ENCODE measurements at places on chromosomes 13 and 19.

GRCh38 chr13:47845981-47846380, 155.1 kb downstream of the SUCLA2 start:
- no peak for DNase-seq

- no peak for DNase-seq
Measured at GRCh38 chr19:11279505-11280236, 16.3 kb upstream of the TSPAN16 start.

GRCh38 chr19:41801792-41802211, 5.4 kb downstream of the CEACAM3 start:
- DNase-seq = no peak

DNA sequence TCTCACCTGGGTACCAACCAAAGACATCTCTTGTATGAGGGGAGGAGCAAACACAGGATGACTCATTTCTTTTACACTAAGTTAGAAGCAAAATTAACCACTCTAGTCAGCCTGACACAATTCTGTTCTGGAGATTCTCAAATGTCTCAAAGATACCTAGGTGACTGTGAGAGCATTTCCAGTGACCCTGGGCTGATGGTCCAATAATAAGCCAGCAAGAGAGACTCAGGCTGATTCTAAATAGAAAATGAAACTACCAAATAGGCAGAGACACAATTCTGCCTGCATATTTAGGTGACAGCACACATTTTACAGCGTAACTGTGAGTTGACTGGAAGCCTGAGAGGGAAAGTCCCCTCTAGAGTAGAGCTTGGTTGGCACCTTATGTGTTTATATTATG, 16.3 kb downstream of the ZNF91 start:
- DNase-seq = no peak

DNA sequence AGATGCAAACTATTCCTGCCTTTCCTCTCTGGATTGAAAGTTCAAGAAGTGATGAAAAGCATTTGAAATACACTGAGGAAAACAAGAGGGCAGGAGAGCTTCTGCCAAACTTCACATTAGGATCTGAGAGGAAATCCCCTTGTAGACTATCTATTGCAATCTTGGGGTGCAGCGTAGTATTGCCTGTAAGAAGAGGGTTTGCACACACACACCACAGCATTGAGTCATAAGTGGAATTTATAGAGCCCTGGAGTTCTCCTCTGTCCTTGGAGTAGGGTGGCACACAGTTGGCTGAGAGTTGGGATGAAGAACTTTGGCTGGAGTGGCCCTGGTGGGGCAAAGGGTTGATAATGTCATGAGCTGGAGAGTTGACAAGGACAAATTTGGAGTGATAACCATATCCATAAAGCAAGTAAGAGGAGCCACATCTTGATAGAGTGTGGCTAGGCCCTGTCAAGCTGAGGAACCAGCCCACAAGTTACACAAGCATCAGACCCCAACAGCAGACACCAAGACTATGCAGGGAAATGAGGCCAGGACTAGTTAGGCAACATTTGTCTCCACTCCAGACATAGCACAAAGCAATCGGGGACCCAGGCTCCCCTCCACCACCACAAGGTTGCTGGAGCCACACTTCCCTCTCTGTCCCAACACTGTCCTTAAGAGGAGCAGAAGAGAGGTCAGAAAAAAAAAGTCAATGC, 520.9 kb downstream of the KLF5 start:
- no peak for DNase-seq

DNA sequence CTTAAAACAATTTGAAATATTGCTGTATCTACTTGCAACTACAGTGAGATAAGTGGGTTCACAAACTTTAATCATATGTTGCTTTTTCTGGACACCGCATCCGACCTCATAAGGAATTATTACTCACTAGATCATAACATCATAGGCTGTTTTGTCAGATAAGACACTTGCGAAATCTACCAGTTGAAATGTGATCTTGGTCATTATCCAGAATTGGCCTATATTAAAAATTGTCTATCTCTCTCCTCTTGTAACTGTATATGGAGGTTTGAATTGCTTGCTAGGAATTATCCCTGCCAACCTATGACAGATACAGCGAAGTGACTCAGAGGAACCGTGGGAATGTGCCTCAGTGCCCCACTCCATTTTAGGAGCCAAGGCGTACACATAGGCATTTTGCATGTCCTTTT, 117.0 kb upstream of the POSTN start:
- no peak for DNase-seq

DNA sequence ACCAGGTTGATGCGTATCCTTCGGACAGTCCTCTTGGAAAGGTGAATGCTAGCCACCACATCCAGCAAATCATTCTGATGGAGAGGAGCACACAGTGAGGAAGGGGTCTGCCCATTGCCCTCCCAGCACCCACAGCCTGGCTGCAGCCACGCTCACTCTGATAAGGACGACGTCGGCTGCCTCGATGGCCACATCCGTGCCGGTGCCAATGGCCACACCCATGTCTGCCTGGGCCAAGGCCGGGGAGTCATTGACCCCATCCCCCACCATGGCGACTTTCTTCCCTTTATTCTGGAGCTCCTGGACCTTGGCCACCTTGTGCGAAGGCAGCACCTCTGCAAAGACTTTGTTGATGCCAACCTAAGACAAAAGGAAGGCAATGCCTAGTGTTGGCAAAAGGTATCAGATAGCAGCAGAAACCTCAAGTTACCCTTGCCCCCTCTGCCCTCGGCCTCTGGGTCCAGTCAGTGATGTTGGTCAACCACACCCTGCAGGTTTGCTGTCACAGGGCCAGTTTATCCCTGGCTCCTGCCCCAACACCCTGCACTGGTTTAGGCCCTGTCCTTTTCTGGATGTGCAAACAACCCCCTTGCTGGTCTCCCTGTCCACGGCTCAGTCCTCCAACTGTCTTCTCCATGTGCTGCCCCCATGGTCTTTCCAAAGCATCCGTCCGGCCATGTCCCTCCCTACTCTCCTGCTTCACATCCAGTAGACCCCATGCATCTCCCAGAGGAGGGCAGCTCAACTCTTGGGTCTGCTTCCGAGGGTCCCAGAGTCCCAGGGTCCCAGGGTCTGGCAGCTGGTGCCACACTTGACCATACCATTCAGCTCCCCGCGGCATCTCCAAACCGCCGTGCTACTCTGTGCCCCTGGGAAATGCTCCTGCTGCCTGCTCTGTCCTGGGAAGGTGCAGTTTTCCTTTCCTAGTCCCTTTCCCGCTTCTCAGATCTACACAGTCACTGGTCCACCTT, 73.6 kb downstream of the ATP7B start:
- DNase-seq = no peak

DNA sequence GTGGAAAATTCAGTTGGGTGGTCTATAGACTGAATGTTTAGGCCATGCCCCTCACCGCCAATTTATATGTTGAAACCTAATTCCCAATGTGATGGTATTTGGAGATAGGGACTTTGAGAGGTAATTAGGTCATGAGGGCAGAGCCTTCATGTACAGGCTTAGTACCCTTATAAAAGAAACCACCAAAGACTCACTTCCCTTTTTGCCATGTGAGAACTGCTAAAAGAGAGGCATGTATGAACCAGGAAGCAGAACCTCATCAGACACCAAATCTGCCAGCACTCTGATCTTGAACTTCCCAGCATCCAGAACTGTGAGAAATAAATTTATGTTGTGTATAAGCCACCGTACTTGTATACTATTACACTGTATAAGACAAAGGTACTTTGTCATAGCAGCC, 40.6 kb downstream of the UQCRFS1 start:
- DNase-seq = no peak

DNA sequence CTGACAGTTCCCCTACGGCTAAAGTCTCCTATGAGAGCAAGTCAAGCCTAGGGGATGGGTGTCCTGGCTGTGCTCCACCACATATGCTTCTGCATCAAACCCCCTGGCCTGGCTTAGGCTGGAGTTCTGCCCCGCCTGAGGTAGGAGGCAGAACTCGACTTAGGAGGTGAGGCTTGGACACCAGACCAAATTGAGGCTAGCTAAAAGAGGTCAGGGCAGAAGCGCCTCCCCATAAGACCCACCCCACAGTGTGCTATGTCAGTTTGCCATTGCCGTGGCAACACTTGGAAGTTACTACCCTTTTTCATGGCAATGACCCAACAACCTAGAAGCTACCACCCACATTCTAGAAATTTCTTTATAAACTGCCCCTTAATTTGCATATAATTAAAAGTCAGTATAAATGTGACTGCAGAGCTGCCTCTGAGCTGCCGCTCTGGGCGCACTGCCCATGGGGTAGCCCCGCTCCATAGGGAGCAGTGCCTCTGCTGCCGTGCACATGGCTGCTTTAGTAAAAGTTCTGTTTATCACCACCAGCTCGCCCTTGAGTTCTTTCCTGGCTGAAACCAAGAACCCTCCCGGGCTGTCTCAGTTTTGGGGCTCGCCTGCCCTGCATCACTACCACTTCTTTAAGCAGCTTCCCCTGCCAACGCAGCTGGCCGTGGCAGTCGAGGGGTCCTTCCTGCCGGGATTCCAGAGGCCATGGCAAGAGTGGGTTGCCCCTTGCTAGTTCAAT, 20.2 kb downstream of the AP1M1 start:
- no peak for DNase-seq

DNA sequence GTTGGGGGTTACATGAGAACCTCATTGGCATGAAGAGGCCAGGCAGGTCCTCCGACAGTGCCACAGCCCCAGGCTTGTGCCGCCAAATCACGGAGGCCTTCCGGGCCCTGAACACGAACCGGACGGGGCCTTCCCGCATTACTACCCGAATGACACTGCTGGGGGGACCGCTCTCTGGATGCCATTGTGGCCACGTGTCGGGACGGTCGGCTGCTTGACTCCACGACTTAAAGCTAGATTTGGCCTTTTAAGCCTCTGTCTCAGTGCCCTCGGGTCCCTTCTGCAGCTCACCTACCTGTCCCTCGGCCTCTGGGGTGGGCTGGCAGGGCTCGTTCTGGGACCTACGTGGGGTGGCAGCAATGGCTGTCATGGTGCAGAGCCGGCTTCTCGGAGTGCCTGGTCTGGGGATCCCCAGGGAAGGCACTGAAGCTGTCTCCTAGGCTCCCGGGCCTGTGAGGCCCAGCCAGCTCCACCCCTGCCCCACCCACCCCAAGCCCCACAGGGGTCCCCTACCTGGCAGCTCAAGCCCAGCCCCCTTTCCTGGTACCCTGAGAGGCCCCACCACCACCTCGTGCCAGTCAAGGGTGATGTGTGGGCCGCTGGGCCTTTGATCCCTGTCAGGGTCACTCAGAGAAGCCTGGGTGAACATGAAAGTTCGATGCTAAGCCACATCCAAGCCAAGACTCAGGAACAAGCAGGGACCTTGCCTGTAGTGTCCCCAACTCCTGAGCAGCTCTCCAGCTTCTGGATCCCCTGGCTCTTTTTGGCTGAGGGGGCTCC, 245.8 kb upstream of the SGCG start:
- DNase-seq = no peak

GRCh38 chr13:48500652-48501197, 32.2 kb downstream of the RCBTB2 start:
- DNase-seq = no peak

DNA sequence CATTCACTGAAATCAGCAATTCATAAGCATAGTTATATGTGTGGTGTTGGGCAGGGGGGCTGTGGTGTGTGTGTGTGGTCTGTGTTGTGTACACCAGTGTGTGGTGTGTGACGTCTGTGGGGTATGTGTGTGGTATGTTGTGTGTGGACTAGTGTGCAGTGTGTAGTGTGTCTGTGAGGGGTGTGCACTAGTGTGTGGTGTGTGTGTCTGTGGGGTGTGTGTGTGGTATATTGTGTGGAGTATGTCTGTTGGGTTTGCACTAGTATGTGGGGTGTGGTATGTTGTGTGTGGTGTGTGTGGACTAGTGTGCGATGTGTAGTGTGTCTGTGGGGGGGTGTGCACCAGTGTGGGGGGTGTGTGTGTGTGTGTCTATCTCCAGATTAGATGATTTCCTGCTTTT, 7.2 kb upstream of the CDC16 start:
- no peak for DNase-seq

Data from stimulated activated CD4-positive, alpha-beta T cell treated with anti-CD3 and anti-CD28 coated beads, Interleukin-1b, Interleukin-23, amount 100 ng/mL, for 1 hour (primary cell).